ENCODE measurements at places on chromosomes 3 and 15.

GRCh38 chr3:3648988-3649679, 150.1 kb upstream of the LRRN1 start:
- no peak overlapping the region for H3K27ac ChIP-seq
- no peak for DNase-seq
- H3K27me3 ChIP-seq, result no peaks in the 10 kb centered on the region
- no peaks in the 10 kb centered on the region for H3K4me1 ChIP-seq
- H3K36me3 ChIP-seq, result no peaks in the 10 kb centered on the region

GRCh38 chr3:53180305-53181023, 19.5 kb downstream of the PRKCD start:
- H3K4me3 ChIP-seq, result no peak overlapping the region
- H3K36me3 ChIP-seq, result peaks cover 70% of the 10 kb centered on the region
- DNase-seq, result no peak

DNA sequence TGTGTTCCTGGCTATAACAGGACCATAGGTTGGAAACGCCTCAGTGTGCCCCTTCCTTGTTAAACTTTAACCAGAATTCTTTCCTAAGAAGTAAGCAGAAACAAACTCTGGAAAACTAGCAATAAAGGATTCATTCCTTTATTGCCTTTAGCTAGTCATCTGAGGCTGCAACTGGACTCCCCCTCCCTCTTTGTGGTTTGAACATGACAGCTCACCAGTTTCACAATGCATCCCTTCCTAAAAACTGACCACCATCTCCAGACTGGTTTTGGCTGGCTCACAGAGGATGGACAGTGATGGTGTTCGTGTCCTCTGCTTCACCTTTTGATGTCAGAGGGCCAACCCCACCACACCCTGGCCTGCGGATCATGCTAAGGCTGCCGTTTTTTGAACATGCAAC, 27.9 kb upstream of the TGFBR2 start:
- no peaks in the 10 kb centered on the region for H3K36me3 ChIP-seq
- H3K4me3 ChIP-seq, result no peak overlapping the region
- peaks cover 2% of the 10 kb centered on the region for H3K4me1 ChIP-seq
- DNase-seq, result no peak

DNA sequence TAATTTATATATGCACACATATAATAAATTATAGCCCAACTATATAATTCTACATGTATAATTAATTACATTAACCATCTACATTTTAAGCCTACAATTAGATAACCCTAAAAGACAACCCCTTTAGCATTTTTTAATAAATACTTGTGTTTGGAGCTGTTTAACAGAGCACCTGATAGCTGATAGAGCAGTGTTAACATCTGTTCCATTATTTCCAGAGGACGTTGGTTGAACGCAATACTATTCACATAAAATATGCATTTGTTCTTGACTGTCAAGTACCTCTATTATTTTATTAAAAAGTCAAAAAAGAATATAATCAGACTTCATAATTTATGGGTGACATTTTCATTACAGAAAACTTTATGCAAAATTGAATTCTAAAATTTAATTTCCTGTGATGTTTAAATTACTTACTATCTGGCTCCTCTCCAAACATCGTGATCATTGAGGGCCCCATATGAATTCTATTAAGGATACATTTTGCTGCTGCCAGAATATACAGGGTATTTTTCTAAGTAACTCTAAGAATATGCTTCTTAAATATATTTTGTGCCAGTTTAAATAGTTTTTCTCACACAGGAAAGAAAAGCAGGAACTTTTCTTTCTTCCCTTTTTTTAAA, 234.3 kb downstream of the SHOX2 start:
- no peak overlapping the region for H3K4me3 ChIP-seq
- H3K27ac ChIP-seq, result no peak overlapping the region
- no peaks in the 10 kb centered on the region for H3K27me3 ChIP-seq
- H3K36me3 ChIP-seq, result no peaks in the 10 kb centered on the region
- DNase-seq, result no peak
- H3K4me1 ChIP-seq, result no peaks in the 10 kb centered on the region
